ENCODE measurements at places on chromosomes 6 and 20.

- no peak for DNase-seq
Observed at GRCh38 chr20:63855363-63856097, 5.8 kb upstream of the ABHD16B start.

DNA sequence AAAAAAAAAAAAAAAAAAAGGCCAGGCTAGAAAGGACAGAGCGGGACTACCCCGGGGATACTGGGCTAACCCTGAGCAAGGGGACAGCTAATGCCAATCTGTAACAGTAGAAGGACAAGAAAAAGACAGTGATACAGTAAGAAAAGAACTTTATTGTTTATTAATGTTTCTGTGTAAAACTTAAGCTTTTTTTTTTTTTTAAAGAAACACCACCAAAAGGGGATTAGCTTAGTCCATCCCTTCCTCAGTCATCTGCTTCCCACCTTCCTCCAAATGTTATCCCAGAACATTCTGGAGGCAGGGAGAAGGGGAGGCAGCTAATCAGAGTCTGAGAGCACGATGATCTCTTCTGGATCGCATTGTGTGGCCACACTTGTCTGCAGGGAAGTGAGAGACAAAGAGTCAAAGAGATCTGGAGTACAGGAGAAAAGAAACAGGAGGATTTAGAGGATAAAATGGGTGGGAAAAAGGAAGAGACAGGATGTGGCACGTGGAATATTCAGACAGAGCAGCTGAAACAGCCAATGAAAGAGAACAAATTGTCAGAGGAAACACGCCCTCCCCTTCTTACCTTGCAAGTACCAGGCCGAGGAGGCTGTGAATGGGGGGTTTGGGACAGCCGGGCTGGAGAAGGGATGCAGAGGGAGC is 1.0 kb upstream of the ZBTB22 start:
- no peak for DNase-seq

GRCh38 chr6:53979468-53980067 is 131.7 kb upstream of the MLIP start:
- DNase-seq, result peak; percentile 33

DNA sequence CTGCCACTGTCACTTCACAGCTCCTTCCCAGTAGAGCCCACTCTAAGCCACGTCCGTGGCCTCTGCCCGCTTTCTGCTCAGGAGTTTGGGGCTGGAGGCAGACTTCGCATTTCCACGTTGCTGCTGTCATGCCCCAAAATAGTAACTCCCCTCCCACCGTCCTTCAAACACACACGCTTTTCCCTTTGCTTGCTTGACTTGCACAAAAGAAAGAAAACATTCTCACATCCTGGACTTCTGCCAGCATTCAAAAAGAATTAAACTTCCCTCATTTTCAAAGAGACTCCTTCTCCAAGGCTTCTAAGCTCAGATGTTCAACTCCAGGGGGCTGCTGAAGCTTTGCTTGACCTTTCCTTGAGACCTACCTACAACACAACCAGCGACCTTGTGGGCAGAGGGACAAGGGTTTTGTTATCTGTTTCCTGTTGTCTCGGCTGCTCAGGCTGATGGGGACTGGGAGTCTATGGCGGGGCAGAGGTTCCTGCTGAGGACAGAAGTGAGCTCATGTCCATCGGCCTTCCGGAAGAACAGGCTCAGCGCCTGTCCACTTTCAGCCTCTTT is 263.8 kb upstream of the FOXQ1 start:
- DNase-seq, result no peak

DNA sequence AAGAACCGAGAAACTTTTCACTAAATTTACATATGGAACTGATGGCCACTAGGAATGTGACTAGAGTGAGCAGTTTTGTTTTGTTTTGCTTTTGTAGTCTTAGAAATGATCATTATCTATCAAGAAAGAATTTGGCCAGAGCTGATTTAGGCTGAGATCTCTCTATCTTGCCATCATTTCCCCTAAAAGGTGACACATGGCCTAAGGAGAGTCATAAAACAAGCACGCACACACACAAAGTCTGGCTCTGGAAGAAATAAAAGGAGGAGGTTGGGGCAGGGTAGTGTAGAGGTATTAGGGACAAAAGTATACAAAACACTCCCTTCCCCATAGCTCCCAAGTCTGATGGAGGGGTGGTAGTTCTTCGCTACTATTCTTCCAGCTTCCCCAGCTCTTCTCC is 56.4 kb downstream of the RIPOR2 start:
- no peak for DNase-seq

DNA sequence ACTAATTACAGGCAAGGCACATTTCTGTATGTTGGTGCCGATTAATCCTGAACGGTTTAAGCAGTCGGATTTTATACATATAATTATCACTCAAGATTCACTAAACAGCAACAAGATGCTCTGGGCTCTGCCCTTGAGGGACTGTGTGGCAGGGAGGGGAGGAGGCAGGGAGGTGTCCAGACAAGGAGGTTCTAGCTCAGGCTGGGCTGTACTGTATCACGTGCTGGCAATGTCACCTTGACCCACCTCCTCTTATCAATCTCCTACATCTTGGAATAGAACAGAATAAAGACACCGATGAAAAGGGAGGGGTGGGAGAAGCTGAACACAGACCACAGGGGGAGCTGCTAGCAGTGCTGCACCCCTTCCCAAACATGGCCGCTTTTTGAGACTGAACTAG is 65.7 kb downstream of the LRFN2 start:
- no peak for DNase-seq

GRCh38 chr20:15380770-15381169 is 1043.4 kb upstream of the FLRT3 start:
- no peak for DNase-seq

GRCh38 chr6:167044696-167045095 is 45.5 kb downstream of the CEP43 start:
- DNase-seq, result no peak

- DNase-seq, result no peak
Observed at GRCh38 chr20:57350081-57350710, 859 bp upstream of the RAE1 start.

- DNase-seq, result no peak
Observed at GRCh38 chr20:57079031-57080005, 187.1 kb downstream of the BMP7 start.

- DNase-seq, result no peak
Observed at GRCh38 chr6:42971746-42972327, 7.1 kb downstream of the PEX6 start.

GRCh38 chr6:24444588-24444987 is 41.9 kb downstream of the MRS2 start:
- no peak for DNase-seq

- DNase-seq, result no peak
Observed at GRCh38 chr6:119749335-119749734, 399.8 kb upstream of the MAN1A1 start.

DNA sequence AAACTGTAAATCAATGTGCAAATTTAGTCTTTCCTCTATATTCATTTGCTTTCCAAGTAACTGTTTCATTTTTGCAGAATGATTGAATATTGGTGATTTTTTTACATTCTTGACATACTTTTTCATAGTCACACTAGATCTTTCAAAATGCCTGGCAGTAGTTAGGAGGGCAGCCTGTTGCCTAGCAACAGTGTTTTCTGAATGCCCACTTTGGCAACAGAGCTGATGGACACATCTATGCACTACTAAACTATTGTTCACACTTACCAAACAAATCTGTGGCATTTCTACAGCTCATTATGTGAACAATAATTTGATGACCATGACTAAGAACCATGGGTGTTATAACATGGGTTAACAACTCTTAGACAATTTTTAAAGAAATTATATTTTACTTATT is 438.0 kb upstream of the IMPG1 start:
- DNase-seq, result no peak

GRCh38 chr6:37495244-37495934 is 4.3 kb downstream of the CCDC167 start:
- DNase-seq, result no peak

GRCh38 chr6:108438918-108439317 is 121.8 kb upstream of the FOXO3 start:
- no peak for DNase-seq

DNA sequence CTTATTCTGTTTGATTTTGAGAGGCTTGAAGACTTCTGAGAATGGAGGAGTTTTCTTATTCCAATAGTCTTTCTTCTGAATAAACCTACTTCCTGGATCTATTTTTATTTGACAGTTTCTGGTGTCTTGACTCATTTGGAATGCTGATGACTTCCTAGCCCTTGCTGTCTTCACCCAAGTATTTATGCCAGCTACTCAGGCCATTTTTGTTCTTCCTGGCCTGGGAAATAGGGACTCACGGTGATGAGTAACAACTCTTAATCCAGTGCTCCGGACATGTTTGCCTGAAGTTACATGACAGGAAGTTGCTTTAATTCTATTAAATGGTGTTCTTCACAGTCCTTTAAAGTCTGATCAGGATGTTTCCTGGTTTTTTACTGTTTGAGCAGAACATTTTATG is 272.1 kb upstream of the EYS start:
- no peak for DNase-seq

GRCh38 chr6:33742092-33742491 is 4.6 kb downstream of the IP6K3 start:
- DNase-seq, result no peak

DNA sequence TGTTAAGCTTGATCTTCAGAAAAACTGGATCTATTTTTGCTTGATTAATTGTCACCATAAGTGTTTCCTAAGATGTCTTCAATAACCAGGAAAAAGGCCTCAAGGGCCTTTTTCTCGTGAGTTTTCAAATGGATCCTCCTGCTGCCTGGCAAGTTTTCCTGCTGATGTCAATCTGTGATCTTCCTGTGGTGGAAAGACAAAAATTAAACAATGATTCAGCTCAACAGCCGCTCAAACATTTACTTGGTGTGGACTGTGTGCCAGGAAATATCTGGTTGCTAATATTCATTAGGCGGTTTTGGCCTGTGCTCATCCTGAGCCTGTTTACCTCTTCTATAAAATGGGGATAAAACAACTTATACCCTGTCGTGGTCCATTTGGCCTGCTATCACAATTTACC is 35.4 kb upstream of the SSTR4 start:
- DNase-seq, result no peak

GRCh38 chr6:24006254-24006653 is 119.8 kb upstream of the NRSN1 start:
- no peak for DNase-seq

- DNase-seq, result no peak
Observed at GRCh38 chr6:90078513-90079289, 184.4 kb downstream of the GJA10 start.

GRCh38 chr6:2881423-2881822 is 21.7 kb downstream of the SERPINB9 start:
- DNase-seq, result no peak

DNA sequence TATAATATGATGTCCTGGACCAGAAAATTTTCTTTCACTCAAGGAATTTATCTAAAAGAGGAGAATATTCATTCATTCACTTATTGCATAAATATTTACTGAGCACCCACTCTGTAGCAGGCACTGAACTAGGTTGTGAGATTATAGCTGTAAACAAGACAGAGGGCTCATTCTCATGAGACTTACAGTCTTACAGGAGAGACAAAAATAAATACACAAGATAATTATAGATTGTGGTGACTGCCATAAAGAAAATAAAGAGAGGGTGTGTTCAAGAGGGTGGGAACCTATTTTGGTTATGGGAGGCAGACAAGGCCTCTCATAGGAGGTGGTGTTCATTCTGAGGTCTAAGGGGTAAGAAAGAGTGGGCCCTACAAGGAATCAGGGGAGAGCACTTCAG is 109.9 kb upstream of the SUPT3H start:
- peak; percentile 62 for DNase-seq

DNA sequence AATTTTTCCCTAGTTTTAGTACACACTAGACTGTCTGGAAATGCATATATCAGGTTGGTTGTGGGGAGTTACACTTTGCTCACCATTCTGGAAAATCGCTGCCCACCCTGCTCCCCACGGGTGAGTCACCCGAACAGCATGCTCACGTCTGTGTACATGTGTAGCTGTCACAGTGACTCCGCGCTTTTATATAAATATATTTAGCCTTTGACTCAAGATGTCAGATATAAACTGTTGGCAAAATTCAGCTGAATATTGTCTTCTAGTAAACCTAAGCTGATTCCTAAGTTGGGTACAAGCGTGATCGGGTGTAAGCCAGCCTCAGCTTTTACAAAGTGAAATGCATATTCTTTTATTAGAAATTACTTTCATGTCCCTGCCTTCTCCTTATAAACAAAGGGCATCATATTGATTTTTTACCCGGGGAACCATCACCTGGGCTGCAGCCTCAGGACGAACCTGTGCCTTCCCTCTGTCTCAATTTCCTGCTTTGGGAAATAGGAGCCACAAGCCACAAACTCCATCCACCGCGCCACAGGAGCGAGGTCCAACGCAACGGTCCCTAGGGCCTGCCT is 4.3 kb downstream of the SDCBP2 start:
- DNase-seq, result peak; percentile 47

GRCh38 chr6:5697508-5697907 is 309.2 kb downstream of the NRN1 start:
- DNase-seq, result no peak

- no peak for DNase-seq
Observed at GRCh38 chr20:56773749-56774148, 144.6 kb downstream of the TFAP2C start.

DNA sequence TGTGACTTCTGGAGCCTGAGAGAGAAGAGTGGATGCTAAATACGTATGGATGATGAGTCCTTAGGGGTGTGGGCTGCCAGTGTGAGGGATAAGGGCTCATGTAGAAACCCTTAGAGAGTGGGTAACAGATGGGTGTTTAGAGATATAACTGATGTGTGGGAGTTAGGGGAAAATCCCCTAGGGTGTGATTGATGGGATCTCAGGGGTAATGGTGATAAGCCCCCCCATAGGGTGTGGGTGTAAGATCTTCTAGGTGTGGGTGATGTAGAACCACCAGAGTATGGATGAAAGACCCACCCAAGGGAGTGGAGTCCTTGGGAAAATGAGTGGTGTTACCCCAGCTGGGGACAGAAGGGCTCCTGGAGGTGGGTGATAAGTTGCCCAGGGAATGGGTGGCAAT is 26.3 kb downstream of the SLC12A5 start:
- DNase-seq, result no peak

DNA sequence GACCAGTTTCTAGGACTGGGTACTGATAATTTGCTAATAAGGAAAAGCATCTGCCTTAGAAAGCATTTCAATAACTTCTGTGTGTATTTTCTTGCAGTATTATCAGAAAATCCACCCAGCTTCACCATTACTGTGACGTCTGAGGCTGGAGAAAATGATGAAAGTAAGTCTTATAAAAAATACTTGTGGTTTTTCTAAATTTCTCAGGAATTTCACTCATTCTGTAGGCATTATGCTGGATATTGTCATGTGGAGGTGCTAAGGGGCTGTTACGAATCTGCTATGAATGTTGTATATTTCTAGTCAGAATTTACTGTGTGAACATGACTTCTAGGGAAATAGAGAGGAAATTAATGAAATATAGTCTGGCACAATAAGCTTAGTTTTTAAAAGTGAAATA is 8.9 kb downstream of the RWDD1 start:
- no peak for DNase-seq

- DNase-seq, result no peak
Observed at GRCh38 chr6:167329014-167329413, 4.1 kb downstream of the TTLL2 start.

- DNase-seq, result no peak
Observed at GRCh38 chr20:9375221-9375681, 139.1 kb upstream of the LAMP5 start.

DNA sequence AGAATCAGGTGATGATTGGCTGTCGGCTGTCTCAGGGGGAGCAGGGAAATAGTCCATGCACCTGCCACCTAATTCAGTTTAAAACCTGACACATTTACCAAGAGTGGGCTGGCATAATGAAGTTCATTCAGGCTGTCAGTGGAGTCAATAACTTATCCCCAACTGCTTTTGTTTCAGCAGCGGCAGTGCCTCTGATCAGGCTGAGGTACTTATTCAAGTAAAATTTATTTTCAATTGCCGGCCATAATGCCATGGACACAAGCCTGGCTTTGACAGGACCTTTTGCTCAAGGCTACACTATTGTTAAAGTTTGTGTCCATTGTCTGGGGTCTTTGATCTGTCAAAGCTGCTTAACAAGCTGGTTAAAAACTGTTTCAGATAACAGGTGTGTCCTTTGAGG is 20.6 kb downstream of the OLIG3 start:
- DNase-seq, result no peak

All from NCI-H2227 treated with DMSO at 0.1 percent for 48 hours (cell line).